Large intestine (tissue), 12 donors: ENCODE measurements at places on chromosomes 4 and X. TPM values are rescaled to one million over a fixed set of nuclear protein-coding genes. Genes with fewer than 3 reads are reported as not detected.

The NAT8L gene
- polyA plus RNA-seq: 1.2 TPM

The AMBN gene
- not detected for polyA plus RNA-seq

The DGKK gene
- polyA plus RNA-seq: 0.09 TPM

The SLIT2 gene
- polyA plus RNA-seq: 9.4 TPM

The VEGFC gene
- polyA plus RNA-seq: 6.6 TPM

The SLC6A8 gene
- 139 TPM for polyA plus RNA-seq

The LRCH2 gene
- 3.9 TPM for polyA plus RNA-seq

The PF4V1 gene
- 0.24 TPM for polyA plus RNA-seq

The MYL5 gene
- polyA plus RNA-seq: 56.4 TPM

The H2AZ1 gene
- polyA plus RNA-seq: 241 TPM

The GRIA2 gene
- polyA plus RNA-seq: 4.4 TPM

The MAP7D2 gene
- 4.1 TPM for polyA plus RNA-seq

The MAGEE1 gene
- polyA plus RNA-seq: 2.3 TPM

The INTU gene
- 7.7 TPM for polyA plus RNA-seq

The GUCY2F gene
- not detected for polyA plus RNA-seq

The CXCL8 gene
- 0.78 TPM for polyA plus RNA-seq

The SORCS2 gene
- 3.6 TPM for polyA plus RNA-seq

The PNMA3 gene
- 65.1 TPM for polyA plus RNA-seq

The BBS12 gene
- 7.8 TPM for polyA plus RNA-seq

The CT47B1 gene
- not detected for polyA plus RNA-seq

The LUZP4 gene
- not detected for polyA plus RNA-seq

The TXK gene
- 4.9 TPM for polyA plus RNA-seq

The TRAM1L1 gene
- 2.8 TPM for polyA plus RNA-seq

The S100P gene
- polyA plus RNA-seq: 5.0 TPM

The MSX1 gene
- 2.8 TPM for polyA plus RNA-seq

The TMEM31 gene
- polyA plus RNA-seq: 0.43 TPM

The ADAMTS3 gene
- polyA plus RNA-seq: 2.2 TPM

The PPP4R3C gene
- polyA plus RNA-seq: not detected

The SH3RF1 gene
- 30.1 TPM for polyA plus RNA-seq

The IRS4 gene
- polyA plus RNA-seq: 0.12 TPM

The TLR1 gene
- polyA plus RNA-seq: 4.3 TPM

The WWC2 gene
- 19.7 TPM for polyA plus RNA-seq
